Activated naive CD4-positive, alpha-beta T cell (primary cell): ENCODE measurements at places on chromosomes 1 and 21.

DNA sequence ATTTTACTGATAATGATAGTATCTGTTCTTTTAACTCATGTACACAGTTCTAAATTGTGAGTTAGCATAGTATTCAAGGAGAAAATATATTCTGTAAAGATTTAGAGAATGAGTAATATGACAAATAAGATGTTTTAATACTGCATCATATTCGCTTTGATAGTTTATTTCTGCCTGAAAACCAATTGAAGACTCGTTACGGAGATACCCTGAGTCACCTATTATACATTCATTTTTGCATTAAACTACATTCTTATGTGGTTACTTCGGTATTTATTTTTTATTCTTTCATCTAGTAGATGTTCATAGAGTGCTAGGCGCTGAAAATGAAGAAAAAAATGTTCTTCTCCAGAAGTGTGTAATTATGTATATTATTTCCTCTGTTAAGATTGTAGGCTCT is 5.3 kb downstream of the UHMK1 start:
- DNase-seq = no peak

GRCh38 chr1:234887016-234887900 is 241.4 kb downstream of the TOMM20 start:
- DNase-seq = no peak

- no peak for DNase-seq
Observed at GRCh38 chr1:39381839-39382238, 109.6 kb upstream of the BMP8A start.

DNA sequence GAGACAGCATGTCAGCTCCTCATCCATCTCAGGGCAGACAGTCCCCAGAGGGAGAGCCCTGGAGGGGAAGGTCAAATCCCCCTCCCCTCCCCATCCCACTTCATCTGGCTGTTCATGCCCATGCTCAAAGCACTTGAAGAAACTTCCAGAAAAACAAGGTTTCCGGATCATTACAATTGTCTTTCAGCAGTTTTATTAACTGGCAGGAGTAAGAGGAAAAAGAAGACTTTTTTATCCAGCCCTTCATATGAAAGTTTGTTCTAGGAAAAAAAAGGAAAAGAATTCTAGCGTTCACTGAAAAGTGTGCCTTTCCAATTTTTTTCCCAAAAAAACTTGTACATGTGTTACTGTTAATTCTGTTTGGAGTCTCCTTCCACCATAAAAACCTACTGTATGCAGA is 145.7 kb upstream of the TIAM1 start:
- no peak for DNase-seq

DNA sequence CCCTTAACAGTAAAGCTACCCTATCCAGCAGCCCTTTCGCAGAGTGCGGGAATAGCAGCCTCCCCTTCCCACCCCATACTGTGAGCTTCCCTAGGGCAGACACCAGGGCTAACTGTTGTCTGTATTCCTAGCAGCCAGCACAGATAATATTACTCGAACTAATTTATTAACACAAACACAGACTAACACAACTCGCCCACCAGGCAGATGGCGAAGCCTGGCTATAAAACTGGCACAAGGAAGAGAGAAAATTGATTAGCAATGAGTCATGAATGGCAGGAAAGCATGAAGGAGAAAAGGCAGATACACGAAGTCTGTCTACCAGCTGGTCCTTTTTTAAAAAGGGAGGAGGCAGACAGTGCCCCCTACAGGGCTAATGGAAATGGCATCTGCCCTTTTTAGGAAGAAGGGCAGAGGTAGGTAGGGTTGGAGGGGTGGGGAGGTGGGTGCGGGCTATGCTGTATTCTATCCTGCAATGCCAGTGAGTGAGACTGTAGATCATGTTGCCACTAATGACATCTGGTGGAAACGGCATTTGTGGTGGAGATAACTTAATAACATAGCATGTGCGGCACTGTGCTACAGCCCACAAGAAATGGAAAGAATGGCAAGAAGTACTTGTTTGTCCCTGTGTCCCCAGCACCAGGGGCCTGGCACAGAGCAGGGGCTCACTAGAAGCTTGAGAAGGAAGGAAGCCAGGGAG is 30.6 kb upstream of the CTPS1 start:
- DNase-seq = peak; percentile 7

DNA sequence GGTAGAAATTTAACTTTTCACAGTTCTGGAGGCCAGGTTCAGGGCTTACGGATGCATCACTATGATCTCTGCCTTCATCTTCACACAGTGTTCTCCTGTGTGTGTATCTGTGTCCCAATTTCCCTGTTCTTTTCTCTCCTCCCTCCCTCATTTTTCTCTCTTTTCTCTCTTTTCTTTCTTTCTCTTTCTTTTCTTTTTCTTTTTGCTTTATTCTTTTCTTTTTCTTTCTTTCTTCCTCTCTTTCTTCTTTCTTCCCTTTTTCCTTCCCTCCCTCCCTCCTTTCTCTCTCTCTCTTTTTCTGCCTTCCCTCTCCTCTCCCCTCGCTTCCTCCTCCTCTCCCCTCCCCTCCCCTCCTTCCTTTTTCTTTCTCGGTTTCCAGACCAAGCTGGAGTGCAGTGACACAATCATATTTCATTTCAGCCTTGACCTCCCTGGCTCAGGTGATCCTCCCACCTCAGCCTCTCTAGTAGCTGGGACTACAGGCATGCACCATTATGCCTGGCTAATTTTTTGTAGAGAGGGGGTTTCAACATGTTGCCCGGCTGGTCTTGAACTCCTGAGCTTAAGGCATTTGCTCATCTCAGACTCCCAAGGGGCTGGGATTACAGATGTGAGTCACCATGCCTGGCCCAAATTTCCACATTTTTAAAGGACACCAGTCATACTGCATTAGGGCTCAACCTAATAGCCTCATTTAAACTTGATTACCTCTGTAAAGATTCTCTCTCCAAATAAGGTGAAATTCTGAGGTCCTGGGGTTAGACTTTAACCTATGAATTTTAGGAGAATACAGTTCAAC is 115.9 kb downstream of the HUNK start:
- DNase-seq = no peak

DNA sequence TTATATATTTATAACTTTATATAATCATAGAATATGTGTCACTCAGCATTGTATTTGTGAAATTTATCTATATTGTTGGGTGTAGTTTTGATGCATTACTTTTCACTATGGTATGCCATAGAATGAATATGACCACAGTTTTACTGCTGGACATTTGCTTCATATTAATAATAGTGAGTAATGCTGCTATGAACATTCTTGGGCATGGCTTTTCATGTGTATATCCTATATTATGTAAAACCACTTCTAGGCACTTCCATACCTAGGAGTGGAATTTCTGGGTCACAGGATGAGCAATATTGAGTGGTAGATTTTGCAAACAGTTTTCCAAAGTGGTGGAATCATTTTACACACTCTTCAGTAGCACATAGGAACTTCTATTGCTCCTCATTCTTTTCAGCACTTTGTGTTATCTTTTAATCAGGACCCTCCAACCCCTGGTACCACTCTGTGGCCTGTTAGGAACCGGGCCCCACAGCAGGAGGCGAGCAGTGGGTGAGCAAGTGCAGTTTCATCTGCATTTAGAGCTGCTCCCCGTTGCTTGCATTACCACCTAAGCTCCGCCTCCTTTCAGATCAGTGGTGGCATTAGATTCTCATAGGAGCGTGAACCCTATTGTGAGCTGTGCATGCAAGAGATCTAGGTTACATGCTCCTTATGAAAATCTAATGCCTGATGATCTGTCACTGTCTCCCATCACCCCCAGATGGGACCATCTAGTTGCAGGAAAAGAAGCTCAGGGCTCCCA is 56.0 kb upstream of the CNIH3 start:
- DNase-seq = no peak

DNA sequence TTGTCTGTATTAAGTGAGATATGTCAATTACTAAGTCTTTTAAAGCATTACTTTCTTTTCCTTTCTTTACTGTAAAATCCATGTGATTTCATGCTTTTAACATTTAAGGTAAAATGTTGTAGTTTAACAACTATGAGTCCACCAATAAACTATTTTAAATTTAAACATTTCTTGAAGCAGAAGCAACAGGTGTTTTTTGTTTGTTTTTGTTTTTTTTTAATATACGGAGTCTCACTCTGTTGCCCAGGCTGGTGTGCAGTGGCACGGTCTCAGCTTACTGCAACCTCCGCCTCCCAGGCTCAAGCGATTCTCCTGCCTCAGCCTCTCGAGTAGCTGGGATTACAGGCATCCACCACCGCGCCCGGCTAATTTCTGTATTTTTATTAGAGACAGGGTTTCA is 15.6 kb downstream of the AIDA start:
- no peak for DNase-seq

DNA sequence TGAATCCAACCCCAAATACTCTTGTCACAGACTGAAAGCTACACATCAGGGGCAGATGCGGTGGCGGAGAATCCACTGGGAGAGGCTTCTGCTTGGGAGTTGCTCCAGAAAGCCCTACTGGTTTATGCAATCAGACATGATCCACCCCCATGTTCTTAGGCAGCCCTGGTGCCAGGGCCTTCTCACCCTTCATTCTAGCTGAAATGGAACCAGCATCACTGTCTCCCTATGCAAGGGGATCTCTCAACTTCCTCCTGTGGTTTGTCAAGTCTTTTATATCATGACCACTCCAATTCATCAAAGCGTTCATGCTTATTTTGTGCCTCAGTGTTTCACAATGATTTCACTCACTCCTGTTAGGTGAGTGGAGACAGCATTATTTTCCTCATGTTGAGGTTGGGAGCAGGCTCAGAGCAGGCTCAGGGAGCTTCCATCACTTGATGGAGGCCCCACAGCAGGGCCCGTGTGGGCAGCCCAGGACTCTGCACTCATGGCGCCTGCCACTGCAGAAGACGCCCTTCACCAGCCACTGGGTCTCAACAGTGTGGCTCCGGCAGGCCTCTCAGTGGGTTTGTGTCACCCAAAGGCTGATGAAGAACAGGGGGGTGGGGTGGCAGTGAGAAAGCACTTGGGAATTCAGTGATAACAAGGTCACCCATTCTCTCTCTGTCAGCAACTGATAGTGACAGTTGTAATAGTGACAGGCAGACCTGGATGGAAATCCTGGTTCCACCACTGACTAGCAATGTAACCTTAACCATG is 67.1 kb downstream of the CD58 start:
- no peak for DNase-seq

DNA sequence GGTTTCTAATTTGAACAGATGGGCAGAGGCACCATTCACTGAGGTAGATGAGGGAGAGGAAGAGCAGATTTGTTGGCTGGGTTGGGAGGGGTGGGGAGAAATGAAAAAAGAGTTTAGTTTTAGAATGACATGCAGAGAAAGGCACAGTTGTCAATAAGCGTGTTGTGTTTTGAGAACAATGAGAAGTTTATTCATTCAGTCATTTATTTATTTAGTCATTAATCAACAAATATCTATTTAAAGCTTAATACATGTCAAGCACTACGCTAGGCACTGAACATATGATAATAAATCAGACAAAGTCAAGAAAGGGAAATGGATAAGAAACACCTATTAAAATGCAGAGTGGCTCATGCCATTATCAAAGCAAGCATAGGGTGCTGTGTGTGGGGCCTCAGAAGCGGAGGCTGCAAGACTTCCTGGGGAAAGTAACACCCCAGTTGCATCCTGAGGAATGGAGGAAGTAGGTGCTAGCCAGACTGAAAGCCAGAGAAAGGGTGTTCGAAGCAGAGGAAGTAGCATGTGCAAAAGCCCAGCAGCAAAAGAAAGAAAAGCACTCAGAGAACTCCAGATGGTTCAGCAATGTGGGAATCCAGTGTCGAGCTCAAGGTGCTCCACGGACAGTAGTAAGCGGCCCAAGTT is 114.1 kb downstream of the RNF220 start:
- no peak for DNase-seq

DNA sequence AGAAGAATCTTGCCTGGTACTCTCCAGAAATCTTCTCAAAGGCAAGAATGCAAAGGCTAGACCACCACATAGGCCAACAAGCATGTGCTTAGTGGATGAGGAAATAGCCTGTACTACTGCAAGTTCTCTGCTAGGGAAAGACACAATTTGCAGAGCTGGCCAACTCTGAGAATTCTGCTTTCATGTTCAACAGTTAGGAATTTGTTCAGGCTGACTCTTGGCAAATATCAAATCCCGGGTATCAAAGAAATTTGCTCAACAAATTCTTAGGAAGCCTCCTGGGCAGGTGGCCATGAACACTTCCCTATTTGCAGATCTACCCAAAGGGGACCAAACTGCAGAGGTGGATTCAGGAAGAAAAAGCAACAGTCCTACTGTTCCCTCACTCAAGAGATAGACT is 15.0 kb upstream of the H3-3A start:
- no peak for DNase-seq

DNA sequence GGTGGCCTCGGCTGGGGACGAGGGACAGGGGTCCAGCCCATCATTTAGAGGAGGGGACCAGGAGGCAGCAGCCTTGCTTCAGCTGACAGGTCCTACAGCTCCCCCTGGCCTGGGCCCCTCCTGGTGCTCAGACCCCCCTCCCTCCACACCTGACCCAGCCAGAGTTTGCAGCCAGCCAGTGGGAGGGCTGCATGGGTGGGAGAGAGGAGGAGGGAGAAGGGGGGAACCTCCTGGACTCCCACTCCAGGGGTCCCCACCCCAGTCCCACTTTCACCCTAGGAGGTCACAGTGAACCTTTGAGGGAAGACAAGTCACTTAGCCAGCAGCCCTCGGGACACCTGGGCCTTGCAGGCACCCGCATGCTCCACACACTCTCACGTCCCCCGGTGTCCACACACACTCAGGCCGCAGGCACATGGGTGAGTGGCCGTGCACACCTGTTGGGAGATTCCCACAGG is 108.9 kb upstream of the ZBTB40 start:
- DNase-seq = no peak
